GM12864 (cell line): ENCODE measurements at places on chromosomes 6 and 20.

- no peak for DNase-seq
Observed at GRCh38 chr6:134049176-134049575, 3.2 kb downstream of the SLC2A12 start.

DNA sequence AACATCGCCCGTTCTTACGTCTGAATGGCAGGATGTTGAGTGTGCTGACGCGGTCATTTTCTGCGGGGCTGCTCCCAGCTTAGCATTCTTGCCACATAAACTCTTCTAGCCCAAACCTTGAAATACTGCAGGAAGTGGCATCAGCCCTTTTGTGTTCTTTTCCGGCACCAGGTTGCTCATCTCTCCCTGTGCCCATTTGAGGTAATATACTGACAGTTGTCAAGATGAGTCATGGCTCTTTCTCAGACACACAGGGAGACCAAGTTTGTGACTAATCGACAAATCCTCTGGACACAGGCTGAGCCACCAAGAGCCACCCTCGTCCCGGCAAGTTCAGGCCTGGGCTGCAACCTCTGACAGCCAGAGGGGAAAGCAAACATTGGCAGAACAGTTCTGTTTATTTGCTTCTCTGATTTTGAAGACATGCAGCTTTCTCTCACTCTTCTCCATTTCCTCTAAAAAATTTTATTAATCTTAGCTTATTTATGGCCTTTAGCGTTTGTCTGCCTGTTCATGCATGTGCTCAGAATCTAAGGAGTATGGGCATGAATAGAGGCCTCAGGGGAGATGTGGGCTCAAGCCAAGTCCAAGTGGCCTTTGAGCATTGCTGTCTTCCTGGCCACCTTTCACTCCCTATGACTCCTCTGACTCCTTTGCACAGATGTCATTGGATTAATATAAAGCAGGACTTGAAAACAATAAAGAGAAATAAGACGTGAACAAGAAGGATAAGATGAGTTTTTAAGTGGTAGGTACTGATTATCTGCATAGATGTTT, 328.2 kb upstream of the JAG1 start:
- no peak for DNase-seq

- no peak for DNase-seq
Observed at GRCh38 chr20:32126919-32127318, 17.4 kb downstream of the TM9SF4 start.

GRCh38 chr20:51220293-51220706, 197.4 kb upstream of the KCNG1 start:
- DNase-seq: no peak

DNA sequence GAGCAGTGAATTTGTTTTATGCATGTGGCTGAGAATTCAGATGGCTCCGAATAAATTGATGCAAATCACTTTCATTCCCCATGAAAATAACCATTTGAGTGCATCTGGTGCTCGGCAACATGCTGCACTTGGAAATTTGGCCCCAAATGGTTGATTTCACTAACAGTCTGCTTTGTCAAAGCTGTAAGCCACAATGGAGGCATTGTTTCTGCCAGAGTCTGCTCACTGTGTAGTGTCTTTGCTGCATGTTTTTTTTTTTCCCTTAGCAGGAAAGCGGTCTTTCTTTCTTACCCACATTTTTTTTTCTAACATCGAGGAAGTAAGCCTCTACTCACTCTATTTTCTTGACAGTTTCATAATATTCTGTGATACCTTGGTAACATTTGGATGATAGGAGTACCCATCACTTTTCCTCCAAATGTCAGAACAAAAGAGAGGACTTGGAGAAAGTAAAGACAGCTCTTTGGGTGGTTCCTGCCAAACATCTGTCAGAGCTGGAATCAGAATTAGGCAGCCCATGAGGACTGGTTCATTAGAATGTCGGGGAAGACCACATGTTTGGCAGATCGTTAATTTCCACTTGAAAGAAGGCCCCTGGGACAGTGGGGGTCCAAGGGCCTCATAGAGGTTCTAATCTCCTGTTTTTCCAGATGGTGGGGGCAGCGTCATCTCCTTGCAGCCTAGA, 149.5 kb downstream of the DOK5 start:
- no peak for DNase-seq

- no peak for DNase-seq
Observed at GRCh38 chr6:130613176-130613575, 214.0 kb upstream of the SMLR1 start.

DNA sequence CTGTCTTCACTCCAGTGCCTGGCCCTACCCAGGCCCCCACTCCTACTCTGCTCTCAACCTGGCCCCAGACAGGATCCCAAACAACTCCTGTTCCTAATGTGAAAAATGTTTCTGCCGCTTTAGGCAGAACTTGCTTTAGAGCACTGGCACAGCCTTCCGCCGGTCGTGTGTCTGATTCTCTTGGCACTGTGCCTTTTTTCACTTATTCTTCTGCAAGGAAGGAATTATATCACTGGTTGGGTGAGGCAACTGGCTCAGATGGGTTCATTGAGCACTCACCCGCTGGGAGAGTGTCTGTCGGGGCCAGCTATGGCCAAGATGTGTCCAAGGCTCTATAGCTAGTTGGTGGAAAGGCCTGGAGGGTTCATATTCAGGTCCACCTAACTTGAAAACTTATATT, 33.6 kb upstream of the HLA-A start:
- no peak for DNase-seq

DNA sequence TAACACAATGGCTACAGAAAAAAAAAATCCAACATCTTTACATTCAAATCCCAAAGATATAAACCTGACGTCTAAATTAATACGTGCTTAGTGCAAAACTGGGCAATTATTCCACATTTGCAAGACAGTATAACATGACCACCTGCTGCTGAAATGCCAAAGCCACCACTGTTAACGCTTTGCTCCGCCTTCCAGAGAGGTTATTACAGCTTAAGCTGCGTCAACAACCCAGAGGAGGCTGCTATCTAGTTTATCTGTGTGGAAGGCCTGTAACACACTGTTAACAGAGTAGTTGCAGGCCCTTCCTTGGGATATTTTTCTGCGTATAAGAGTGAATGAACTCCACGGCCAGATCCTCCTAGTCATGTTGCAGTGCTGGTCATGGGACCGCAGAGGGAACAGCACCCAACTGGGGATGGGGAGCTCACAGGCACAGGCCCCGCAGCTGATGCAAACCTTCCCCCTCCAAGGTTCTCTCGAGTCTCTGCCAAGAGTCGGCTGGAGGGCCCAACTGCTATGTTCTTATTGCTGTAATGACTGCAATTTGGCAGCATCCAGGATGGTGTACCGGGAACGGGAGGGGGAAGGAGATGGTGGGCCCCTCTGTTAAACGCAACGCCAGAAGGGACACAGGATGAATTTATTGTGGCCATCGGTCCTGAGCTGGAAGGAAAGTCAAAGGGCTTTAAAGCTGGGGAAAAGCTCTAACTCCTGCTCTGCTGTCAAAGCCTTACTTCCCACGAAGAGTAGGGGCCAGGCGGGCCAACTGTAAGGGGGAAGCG, 993 bp upstream of the NCOA7 start:
- no peak for DNase-seq

- no peak for DNase-seq
Observed at GRCh38 chr6:76220805-76221204, 148.3 kb upstream of the IMPG1 start.

- no peak for DNase-seq
Observed at GRCh38 chr6:29626948-29627754, 5.8 kb downstream of the GABBR1 start.

DNA sequence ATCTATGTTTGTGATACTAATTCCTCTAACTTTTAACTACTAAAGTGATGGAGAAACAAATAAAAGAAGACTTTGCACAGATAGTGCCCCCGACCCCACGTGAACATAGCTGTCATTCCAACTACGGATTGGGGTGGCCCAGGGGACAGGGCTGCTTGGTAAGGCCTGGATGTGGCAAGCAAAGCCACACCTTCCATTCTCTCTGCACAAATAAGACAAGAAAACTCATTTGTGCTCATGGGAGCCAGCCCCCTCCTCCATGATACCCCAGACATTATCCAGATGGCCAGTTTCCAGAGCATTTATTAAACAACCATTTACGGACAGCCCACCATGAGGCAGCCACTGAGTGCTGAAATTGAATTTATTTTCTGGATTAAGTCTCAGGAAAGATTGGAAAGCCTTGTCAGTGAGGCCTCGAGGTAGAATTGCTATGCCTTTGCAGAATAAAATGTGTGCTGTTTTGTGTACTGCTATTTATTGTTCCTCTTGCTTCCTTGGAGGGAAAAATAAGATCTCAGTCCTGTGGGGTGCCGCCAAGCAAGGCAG, 151.2 kb downstream of the UNC5CL start:
- no peak for DNase-seq

- no peak for DNase-seq
Observed at GRCh38 chr20:35451295-35451694, 4.1 kb upstream of the CEP250 start.

DNA sequence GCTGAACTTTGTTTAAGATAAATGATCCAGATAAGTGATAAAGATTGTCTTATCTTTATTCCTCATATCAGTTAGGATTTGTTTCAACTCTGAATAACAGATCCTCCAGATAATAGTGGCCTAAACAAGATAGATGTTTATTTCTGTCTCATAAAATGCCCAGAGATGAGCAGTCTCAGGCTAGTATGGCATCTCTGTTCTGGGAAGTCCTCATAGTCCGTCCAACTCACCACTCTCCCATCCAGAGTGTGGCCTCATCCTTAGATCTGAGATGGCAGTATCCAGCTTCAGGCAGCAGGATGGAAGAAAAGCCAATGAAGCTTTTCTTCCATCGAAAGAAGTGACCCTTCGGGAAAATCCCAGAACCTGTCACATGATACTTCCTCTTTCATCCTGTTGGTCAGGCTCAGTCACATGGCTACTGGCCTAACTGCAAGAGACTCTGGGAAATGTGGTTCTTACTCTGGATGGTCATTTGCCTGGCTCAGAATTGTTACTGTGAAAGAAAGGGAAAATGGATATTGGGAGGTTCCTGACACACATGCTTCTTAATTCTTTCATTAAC, 29.4 kb upstream of the TAGAP start:
- DNase-seq: no peak

DNA sequence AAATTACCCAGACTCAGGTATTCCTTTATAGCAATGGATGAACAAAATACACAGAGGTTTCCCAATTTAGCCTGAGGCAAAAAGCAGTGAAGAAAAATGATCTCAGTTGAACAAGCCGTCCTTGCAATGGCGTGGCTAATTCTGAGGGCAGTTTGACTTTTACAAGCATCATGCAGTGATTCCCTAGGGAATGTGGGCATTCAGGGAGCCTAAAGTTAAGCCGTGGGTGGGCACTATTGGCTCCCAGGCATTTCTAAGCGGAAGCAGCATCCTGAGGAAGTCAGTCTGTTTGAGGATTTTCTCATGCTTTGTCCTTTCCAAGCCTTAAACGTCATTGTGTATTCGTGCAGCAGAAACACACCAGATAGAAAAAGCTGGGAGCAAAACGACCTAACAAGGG, 133.9 kb downstream of the MYLK4 start:
- no peak for DNase-seq

- DNase-seq: no peak
Observed at GRCh38 chr6:25415274-25415673, 136.1 kb downstream of the CARMIL1 start.

DNA sequence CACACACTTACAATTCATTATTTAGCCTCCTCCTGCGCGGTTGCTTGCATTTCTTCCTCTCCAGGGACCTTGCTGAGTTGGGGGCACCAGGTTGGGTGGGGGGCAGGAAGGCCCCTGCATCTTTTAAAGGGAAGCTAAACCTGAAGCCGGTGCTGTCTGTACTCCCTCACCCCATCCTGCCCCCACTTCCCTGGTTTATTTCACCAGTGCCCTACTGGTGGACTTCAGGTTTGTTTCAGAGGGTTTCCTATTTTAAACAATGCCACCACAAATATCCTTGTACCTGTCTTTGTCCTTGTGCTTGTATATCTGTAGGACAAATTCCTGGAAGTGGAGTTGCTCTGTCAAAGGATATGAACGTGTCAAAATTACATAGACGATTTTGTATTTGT, 21.0 kb downstream of the PTK7 start:
- DNase-seq: no peak

GRCh38 chr20:23637282-23638221, at the start of gene CST3:
TSS of gene CST3 (minus strand) at chr20:23637955. CDS start at chr20:23637862, 93 bp downstream.
- peak; percentile 26 for DNase-seq

- no peak for DNase-seq
Observed at GRCh38 chr6:21173031-21173430, 420.5 kb upstream of the SOX4 start.

DNA sequence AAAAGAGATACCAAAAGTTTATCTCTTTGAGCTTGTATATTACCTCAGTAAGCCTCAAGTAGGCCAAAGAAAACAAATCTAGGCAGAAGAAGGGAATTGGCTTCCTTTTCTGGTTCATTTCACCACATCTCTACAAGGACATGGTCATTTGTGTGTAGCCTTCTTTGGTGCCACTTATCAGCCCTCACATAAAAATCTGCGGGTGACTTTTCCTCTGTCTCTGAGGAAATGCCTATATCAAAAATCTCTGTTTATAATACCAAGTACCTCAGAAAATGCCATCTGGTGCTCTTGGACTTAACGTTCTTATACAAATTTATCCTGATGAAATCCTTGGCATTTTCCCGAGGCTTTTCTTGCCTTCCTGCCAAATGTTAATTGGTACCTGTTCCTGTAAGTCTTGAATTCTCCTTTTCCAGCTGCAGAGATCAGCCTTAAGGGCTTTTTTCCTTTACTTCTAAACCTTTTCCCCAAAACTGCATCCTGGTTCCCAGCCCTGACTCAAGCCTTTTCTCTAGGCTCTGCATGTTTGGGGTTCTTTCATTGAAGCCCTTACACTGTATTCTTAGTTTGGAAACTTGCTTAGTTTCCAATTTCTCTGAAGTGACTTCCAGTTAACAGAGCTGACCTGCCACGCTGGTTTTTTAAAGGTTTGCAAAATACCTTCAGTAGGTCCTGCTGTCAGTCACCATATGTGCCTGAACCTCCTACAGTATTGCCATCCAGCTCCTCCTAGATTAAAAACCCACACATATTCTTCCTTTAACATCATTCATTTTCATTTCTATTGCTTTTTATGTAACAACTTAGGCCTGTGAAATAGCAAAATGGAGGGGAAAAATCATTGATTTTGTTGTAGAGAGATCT, 191.2 kb upstream of the PREP start:
- no peak for DNase-seq

- DNase-seq: no peak
Observed at GRCh38 chr6:125358898-125359297, 57.1 kb upstream of the HDDC2 start.

DNA sequence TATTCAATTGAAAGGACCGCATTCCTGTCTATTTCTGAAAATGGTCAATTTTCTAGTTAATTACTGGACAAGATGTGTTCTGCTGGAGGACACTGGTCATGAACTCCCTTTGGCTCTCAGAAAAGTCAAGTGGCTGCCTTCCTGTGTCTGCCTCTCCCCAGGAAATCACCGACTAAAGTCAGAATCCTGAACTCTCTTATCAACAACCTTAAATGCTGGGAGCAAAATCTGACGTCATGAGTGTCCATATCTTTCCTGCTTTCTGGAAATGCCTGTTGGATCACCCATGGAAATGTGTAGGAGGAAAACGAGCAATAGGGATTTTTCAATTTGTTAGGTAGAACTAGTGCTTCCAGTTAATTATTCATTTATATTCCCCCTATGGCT, 53.5 kb upstream of the PLCB1 start:
- DNase-seq: no peak
